ENCODE measurements at places on chromosomes 6 and 20.

DNA sequence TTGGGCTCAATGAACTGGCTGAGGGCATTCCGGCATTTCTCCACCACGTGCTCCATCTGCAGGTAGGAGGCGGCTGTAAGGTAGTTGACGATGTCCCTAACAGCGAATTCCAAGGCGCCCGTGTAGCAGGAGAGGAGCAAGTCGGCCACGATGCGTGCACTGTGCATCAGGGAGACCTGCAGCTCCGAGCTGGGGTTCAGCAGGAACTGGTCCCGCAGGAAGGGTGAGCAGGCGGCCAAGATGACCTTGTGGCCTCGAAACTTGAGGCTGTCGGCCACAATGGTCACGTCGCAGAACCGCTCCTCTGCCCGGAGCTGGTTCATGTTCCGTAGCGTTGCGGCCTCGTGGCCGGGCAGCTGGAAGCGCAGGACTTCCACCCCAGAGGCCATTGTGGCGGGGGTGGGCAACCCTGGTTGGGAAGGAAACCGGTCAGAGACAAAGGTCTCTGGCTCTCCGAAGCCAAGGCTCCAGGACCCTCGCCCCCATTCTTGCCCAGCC, 920 bp downstream of the ZBTB12 start:
- DNase-seq, result no peak

- no peak for DNase-seq
Observed at GRCh38 chr6:9717568-9717967, 697.3 kb downstream of the TFAP2A start.

- no peak for DNase-seq
Observed at GRCh38 chr20:63772781-63773518, 33.4 kb downstream of the SLC2A4RG start.

GRCh38 chr6:36353411-36353915, 16.8 kb upstream of the BNIP5 start:
- DNase-seq, result no peak

DNA sequence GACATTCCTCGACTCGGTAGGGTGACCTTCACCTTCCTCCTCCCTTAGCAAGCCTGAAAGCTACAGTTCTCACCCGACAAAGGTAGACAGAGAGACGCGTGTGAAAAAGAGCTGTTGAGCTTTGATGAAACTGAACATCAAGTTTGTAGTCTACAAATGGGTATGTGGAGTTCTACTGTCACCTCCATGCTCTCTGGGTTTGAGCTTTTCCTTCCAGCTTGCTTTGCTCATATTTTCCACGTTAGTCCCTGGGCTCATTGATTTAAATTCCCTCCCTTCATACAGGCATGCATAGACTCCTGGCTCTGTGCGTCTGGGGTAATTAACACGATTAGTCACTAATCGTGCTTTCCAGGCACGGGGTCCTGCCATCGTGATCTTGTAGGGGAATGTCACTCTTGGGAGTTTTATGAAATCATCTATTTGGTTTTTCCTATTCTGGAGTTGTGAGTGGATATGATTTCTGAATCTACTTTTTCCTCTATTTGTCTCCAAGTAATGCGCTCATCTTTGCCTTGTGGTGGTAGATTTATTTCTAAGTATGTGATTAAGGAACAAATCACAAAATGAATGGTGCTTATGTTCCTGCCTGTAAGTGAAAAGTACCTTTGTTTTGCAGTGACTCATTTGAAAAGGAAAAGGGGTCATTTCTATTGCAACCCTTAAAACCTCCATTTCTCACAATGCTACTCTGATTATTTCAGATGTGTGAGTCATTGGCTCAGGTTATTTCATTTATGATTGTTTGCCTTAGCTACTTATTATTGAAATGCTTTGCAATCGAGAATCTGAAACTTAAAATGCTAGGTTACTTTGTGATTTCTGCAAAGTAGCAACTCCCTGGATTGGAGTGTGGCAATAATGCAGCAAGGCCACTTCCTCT, 154.6 kb downstream of the ZDHHC14 start:
- DNase-seq, result peak; percentile 49

DNA sequence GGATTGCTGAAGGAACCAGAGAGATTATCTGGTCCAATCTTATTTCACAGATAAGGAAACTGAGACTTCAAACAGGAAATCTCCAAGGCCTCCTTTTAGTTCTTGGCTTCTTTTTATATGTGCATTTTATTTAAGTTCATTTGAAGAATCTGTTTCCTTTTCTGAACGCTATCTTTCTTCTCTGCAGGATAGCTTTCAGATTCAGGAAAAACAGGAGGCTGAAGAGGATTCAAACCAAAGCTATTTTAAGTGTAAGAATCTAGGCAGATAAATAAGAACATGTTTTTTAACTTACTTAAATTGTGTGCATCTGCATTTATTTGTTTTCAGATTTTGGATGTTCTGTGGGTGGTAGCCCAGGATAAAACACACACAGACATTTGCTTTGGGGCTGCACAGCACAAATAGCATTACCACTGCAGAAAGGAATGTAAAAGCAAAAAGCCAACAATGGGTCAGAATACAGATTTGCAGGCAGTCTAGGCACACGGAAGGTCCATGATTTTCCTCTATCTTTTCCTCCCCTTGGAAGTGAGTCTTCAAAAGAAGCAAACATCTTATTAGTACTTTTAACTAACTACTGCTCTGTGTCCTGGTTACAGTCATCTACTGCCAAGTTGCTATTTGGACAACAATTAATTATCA, 188.8 kb upstream of the TBX18 start:
- DNase-seq, result no peak

- no peak for DNase-seq
Observed at GRCh38 chr6:43965628-43966373, 161.5 kb downstream of the MRPL14 start.

GRCh38 chr6:93222071-93222851, 197.1 kb downstream of the EPHA7 start:
- DNase-seq, result no peak

DNA sequence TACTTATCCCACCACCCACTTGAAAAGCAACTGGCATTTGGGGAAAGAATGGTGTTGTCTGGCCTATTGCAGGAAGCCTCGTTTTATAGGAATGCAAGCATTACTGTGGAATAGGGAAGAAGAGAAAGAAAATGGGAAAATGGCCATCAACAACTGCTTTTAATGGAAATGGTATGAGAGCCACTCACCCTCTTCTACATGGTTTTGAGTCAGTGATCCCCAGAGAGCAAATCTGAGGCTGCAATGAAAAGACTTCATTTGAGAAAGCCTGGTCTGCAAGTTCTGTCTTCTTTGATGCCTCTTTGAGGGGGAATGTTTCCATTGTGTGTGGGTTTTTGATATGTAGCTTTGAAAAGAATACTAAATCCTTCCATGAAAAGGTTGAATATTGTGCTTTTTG, 172.3 kb upstream of the HDDC2 start:
- no peak for DNase-seq

- DNase-seq, result no peak
Observed at GRCh38 chr6:156883497-156884252, 106.5 kb downstream of the ARID1B start.

DNA sequence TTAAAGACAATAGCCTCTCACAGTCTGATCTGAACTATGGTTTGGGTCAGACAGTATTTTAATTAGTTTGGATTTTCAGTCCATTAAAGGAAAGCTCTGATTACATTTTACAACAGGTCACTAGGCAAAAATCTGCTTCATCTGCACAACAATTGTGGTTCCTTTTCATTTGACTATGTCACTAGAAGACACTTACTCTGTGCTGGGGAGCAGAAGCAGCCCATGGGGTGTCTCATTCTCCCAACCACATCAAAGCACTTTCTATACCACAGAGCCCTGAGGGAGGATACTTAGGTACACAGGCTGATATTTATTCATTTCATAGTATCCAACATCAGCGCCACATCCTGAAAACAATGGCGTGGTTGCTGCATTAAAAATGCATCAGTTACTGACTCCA, 36.6 kb upstream of the HDAC2 start:
- DNase-seq, result no peak

DNA sequence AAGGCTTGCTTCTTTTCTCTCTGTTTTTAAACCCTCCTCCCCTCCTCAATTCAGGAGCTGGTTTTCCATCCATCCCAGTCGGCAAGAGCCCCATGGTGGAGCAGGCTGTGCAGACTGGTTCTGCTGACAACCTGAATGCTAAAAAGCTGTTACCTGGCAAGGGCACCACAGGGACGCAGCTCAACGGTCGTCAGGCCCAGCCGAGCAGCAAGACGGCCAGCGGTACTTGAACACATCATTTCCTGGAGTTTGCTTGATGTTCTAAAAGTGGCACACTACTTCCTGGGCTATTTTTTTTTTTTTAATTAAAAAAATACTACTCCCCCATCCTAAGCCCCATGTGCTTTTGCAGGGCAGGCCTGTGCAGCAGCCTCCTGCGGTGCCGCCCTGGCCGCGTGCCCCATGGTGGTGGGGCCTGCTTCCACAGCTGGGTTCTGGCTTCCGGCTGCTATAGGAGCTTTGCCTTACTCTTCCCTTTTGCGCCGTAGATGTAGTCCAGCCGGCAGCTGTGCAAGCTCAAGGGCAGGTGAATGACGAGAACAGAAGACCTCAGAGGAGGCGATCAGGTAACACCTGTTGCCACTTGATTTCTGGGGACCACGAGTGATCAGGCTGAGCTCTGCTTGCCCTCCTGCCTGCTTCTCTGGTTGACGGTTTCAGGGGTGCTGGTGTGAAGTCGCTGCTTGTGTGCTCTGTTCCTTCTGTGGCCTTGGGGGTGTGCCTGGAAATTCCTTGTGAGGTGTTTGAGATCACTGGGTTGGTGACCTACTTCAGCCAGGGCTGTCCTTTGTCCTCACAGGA, 7.7 kb downstream of the LSM14B start:
- DNase-seq, result no peak

GRCh38 chr6:169701311-169701953, 397 bp downstream of the WDR27 start:
- DNase-seq, result no peak

DNA sequence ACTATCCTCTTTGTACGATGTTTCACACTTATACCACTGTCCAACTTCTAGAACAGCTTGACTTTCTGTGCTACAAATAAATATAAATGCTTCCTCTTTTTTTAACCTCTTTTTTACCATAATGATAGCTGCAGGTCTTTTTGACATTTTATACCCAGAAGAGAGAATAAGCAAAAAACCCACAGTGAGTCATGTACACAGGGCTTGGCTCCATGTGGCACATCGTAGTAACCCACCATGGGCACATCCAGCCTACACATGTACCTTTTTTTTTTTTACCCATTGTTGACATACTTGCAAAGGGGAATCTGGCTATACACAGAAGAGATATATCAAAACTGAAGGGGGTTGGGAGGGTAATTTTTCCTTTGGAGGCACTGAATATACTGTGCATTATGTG, 59.5 kb upstream of the RSPO3 start:
- no peak for DNase-seq

DNA sequence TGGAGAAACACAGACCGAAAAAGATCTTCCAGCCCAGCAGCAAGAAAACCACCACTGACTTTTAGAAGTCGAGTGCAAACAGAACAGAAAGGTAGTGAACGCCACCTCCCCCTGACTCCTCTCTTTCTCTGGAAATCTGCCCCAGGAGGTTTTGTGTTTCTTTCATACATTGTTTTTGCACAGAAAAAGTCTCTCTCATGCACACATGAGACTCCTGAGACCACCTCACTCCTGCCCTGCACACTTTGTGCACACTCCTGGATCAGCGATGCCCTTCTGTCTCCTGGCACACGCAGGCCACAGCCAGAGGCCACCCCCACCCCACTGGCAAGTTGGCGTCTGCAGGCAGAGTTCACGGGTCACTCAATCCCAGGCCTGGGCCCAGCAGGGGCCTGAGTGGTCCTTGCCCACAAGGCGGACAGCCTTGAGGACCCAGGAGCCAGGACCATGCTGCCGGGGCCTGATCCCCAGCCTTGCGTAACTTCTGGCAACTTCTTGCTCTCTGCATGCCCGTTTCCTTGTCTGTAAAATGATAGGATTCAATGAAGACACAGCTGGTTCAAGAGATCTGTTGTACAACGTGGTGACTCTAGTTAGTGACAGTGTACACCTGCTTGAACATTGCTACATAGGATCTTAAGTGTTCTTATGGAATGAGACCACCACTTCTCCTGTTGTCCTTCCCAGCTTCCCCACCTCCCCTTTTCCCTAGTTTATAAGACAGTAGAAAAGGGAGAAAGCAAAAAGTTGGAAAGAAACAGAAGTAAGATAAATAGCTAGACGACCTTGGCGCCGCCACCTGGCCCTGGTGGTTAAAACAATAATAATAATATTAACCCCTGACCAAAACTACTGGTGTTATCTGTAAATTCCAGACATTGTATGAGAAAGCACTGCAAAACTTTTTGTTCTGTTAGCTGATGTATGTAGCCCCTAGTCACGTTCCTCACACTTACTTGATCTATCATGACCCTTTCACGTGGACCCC, 30.2 kb upstream of the CST7 start:
- no peak for DNase-seq

DNA sequence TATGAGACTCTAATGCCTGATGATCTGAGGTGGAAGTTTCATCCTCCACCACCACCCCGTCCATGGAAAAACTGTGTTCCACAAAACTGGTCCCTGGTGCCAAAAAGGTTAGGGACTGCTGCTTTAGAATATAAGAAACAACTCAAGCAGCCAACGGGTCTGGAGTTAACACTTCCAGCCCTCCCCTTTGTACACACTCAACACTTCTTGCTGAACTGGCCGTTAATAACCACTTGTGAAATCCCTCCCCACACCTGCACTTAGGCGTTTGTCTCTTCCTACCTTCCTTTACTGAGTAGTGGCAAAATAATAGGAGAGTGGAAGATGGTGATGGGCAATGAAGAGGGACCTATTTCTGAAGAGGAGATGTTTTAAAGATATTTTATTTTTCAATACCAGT, 10.5 kb downstream of the SAYSD1 start:
- no peak for DNase-seq

DNA sequence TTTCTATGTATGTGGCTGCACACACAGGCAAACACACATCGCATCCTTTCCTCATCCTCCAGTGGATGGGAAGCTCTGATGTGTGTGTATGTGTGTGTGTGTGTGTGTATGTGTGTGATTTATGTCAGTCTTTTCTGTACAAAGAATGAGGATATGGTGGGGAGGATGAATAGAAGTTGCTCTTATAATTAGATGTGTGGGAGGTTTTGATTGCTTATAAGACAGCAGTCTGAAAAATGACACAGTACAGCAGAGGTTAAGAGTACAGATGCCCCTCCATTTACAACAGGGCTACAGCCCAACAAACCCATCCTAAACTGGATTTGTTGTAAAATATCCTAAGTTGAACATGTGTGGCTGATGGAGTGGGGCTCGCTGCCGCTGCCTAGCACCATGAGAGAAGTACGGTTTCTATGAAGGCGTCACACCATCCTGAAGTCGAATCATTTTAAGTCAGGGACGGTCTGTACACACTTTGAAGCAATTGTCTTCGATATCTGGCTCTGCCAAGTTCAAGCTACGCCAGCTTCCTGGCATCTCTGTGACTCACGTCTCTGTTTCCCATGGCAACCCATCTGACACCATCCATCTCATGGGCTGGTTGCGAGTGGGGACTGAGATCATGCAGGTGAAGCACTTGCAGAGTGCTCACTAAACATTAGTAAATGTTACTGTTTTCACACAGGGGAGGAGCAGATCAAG, 252.6 kb downstream of the MYLK4 start:
- no peak for DNase-seq

GRCh38 chr6:132648356-132648755, 10.6 kb downstream of the TAAR1 start:
- no peak for DNase-seq
